K562 (cell line): ENCODE measurements at places on chromosomes 16 and 17. TPM values are rescaled to one million over a fixed set of nuclear protein-coding genes. Genes with fewer than 3 reads are reported as not detected.

DNA sequence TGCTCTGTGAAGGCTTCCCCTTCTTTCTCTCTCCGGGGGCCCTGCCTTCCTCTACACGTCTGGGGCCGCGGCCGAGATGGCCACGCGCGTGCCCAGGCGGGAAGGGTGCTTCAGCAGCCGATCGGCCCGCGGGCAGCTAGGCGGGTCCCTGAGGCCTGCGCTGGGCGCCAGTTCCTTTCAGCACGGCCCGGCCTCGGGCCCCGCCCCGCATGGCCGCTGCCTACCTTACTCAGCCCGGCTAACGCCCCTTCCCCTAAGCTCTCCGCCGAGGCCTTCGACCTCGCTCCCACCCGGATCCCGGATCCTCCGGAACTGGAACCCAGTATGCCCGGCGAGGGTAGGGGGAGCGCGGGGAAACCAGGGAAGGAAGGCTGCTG lies 335 bp downstream of the TMEM11 start:
- DNase-seq = peak; percentile 39

- no peak for DNase-seq
Measured at GRCh38 chr17:9669551-9670008, 24.3 kb downstream of the USP43 start.

GRCh38 chr16:50550866-50551641 lies 2.9 kb downstream of the NKD1 start:
- DNase-seq = no peak

DNA sequence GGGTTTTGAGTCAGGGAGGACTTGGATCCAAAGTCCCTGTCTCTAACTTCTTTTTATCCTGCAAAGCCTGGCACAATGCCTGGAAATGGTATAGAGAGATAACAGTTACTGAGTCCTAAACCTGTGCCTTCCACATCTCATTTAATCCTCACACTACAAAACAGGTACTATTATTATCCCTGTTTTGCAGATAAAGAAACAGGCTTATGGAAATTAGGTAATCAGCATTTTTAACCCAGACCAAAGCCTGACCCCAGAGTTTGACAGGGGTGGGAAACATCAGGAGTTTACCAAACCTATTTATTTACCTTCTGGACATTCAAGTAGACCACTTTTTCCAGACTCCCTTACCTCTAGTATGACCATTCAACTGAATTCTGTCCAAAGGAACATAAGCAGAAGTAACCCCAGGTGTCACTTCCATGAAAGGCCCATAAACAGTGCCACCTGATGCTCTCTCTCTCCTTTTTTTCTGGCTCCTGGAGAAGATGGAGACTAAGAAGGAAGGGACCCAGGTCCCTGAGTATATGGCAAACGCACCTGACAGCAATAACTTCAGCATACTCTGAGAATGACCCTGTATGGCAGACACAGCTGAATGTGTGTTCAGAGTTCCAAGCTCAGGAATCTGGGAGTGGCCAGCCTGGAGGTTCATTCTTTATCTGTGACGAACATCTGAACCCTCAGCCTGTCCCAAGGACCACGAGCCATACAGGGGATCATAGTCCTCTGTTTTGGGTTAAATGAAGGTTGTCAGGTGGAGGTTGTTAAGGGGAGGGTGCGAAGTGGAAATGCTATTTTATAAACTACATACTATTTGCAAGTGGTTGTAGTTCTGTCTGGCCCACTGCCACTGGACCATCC lies 62.7 kb downstream of the HLF start:
- no peak for DNase-seq

DNA sequence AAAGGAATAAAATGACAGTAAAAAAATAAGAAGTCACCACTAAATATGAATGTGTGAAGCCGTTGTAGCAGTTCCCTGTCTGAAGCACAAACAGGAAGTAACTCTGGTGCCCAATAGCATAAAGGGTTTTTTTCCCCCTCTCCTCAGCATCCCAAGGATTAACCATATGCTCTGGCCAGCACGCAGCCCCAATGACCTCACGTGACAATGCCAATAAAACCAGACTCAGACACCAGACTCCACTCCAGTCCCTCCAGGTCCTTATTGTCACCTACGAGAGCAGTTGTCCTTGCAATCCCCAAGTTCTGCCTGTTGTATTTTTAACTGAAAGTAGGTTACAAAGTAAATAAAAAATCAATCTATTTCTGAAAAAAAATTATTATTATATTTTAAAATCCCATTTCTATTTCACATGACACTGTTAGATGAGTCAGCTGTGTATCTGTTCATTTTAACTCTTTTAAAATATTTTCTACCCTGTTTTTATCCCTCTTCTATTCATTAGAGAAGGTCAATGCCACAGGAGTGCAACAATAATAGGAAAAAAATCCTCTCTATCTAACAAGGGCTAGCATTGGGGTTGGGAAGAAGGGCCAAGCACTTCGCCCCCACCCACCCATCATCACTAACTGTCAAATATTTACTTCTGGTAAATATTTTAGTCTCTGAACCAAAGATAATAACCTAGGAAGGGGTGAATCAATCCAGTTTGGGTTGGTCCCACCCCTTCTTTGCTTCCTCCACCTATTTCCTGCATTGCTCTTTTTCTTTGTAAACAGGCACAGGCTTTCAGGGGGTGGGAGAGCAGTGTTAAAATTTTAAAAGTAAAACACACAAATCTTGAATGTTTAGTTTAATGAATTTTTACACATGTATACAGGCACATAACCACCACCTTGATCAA lies 6.6 kb downstream of the PRAC1 start:
- no peak for DNase-seq

GRCh38 chr16:56632848-56633365 lies 448 bp downstream of the MT1M start:
- no peak for DNase-seq

- DNase-seq = no peak
Measured at GRCh38 chr16:4085405-4085970, 30.8 kb downstream of the ADCY9 start.

HOXB1 gene
- polyA plus RNA-seq = not detected in 2 replicates

EPX gene
- polyA plus RNA-seq = 0.17 and 0.22 TPM in 2 replicates

MRPS7 gene
- polyA plus RNA-seq = 107 and 126 TPM in 2 replicates

TGFB1I1 gene
- polyA plus RNA-seq = 0.19 and 0.54 TPM in 2 replicates
